Hippocampal formation (tissue), 2 donors: ENCODE measurements at places on chromosomes 16 and 17.

GRCh38 chr16:79805621-79806020 lies 205.1 kb upstream of the MAF start:
- no peak for DNase-seq

DNA sequence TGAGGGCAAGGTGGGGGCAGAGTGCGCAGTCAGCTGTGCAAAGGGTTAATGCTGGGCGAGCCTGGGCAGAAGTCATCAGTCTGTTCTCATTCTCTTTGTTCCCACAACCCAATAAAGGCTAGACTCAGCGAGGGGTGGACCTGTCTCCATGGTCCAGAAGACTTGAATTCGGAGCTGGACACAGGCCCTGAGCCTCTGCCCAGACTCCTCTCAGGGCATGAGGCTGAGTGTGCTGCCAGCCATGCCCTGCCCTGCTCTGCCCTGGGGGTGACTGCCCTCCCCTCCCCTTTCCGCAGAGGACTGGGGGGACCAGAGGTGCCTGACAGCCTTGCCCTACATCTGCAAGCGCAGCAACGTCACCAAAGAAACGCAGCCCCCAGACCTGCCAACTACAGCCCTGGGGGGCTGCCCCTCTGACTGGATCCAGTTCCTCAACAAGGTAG lies 54.5 kb downstream of the MRC2 start:
- peak; percentile 20 for DNase-seq

DNA sequence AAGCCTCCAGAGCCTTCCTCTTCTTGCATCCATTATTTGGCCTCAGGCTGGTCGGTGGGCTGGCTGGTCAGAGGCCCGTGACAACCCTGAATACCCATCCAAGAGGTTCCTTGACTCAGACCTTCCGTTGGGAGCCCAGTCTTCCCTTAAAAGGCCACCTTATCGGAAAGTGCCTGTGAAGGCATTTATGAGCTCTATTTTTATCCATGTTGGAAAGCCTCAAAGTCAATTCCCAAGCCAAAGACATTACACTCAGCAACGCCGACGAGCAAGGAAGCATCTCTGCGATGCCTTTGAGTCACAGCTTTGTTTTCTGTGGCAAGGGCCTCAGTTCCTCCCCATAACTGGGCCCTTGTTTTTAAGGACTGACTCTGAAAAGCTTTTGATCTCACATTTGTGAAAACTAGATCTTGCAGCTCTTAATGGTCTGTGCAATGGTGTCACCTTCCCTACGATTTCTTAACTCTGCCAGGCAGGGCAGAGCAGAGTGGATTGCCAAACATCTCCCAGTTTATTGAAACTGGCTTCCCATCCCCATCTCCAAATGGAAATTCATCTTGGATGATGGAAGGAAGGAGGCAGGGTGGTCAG lies 13.3 kb upstream of the SPOP start:
- DNase-seq, result no peak

DNA sequence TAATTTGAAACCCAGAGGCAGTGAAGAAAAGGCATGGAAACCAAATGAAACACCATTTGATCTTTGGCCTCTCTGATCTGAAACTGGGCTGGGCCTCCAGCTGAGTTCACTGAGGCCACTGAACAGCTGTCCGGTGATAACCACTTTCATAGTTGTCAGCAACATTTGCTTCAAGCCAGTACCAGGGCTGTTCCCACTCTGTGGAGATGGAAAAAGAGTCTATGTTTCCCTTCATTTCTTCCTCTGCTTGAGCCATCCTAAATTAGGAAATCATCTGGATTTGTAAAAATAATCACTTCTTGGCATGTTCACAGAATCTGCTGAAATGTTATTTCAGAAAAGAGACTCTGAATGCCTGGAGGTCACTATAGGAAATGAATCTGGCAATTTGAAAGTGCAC lies 119.3 kb downstream of the STX8 start:
- no peak for DNase-seq

DNA sequence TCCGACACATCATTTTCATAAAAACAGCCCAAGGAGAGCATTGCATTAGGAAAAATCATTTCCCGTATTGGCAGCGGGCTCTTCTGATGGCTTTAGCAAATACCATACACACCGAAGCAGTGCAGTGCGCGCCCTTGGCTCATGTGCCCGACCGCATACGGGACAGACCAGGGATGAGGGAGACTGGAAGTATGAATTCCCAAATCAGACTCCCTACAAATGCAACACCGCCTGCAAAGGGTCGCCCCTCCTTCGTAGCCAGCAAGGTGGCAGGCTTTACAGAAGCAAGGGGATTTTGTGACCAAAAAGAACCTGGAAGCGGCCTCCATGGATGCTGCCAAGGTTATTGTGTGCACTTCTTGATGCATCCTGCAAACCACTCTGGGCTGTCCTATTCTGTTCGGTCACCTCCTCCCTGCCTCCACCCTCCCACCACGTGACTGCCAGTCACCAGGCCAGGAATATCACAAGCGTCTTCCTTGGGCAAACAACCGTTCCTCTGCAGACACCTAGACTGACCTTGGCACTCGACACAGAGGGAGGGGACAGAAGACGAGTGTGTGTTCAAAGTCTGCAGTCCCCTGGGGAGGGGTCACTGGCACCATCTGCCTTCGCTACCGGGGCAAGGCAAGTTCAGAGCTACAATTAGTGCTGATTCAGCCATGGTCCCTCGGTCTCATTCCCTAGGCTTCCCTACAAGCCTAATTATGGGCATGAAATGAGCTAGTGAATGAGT lies 460.4 kb downstream of the SLC39A11 start:
- DNase-seq, result no peak

DNA sequence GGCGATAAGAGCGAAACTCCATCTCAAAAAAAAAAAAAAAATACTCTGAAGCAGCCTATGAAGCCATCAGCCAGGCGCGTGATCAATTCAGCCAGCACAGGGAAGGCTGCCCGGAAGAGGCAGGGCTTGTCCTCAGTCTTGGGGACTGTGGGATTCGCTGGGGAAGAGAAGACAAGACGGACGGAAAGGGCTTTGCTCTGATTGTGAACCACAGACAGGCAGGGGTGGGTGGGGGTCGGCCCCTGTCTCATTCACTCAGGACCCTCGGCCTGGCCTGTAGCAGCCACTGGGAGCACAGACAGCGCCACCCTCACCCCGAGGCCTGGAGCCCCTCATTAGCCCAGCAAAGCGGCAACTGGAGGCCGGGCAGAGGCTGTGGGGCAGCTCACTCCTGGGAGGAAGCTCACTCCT lies 37.2 kb downstream of the ABR start:
- DNase-seq, result no peak

GRCh38 chr16:72002619-72003018 lies 2.4 kb upstream of the PKD1L3 start:
- no peak for DNase-seq

GRCh38 chr17:75828076-75828400 lies 16.2 kb downstream of the UNC13D start:
- no peak for DNase-seq

- no peak for DNase-seq
Observed at GRCh38 chr17:14903854-14904253, 361.3 kb downstream of the PMP22 start.

DNA sequence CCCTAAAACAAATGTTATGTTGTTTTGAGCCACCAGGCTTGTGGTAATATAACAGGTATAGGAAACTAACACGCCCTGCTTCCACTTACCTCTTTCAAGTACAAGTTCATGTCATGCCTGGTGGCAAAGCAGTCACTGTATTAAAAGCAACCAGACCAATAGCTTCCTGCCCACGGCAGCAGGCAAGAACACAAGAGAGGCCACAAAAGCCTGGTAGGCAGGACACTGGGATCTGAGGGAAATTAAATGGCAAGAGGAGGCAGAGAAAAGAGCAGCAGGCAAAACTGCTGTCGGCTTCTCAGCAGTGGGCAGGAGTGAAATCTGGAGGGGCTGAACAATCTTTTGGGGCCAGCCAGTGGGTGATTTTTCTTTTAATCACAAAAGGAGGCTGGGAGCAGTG lies 2.2 kb downstream of the CYTH1 start:
- DNase-seq, result no peak

GRCh38 chr17:17151962-17152361 lies 54.2 kb downstream of the PLD6 start:
- DNase-seq, result peak; percentile 73

GRCh38 chr17:67021196-67021595 lies 23.2 kb upstream of the CACNG1 start:
- DNase-seq, result no peak

DNA sequence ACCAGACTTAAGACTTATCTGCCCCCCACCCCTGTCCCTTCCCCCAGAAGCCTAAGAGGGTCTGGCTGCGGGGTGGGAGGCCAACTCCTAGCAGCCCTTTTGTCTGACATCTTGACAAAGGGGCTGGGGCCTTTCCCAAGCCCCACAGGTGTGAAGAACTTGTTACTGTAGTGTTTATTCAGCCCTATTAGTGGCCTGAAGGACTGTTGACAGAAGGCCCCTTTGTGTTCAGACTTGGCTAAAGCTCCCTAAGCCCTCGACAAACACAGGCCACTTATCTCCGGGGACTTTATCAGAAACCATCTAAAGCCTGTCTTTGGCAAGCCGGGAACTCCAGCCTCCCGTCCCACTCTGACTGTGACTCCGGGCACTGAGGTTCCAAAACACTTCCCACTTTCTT lies 129.8 kb downstream of the NTN1 start:
- no peak for DNase-seq

DNA sequence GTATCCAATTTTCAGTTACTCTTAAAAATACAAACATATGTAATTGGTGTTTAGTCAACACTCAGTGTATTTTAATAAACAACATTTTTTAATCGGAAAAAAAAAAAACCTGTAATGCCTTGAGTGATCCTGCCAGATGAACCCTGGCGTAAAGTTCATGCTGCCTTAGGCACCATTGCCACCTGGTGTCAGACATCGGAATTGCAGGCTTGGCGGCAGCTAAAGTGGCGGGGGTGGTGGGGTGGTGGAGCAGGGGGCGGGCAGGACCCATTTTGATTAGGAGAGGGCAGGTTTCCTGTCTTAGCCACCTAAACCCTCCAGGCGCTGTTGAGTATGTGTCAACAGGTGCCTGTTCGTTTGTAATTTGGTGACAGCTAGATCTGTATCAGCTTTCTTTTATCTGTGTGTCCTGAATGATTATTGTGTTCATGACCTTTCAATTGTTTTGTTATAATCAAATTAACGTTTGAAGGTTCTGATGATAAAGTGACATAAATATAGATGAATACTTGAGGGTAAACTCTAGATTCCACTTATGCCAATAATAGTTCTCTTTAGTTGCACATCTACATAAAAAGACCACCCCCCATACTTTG lies 588.7 kb downstream of the CDH13 start:
- DNase-seq, result no peak

DNA sequence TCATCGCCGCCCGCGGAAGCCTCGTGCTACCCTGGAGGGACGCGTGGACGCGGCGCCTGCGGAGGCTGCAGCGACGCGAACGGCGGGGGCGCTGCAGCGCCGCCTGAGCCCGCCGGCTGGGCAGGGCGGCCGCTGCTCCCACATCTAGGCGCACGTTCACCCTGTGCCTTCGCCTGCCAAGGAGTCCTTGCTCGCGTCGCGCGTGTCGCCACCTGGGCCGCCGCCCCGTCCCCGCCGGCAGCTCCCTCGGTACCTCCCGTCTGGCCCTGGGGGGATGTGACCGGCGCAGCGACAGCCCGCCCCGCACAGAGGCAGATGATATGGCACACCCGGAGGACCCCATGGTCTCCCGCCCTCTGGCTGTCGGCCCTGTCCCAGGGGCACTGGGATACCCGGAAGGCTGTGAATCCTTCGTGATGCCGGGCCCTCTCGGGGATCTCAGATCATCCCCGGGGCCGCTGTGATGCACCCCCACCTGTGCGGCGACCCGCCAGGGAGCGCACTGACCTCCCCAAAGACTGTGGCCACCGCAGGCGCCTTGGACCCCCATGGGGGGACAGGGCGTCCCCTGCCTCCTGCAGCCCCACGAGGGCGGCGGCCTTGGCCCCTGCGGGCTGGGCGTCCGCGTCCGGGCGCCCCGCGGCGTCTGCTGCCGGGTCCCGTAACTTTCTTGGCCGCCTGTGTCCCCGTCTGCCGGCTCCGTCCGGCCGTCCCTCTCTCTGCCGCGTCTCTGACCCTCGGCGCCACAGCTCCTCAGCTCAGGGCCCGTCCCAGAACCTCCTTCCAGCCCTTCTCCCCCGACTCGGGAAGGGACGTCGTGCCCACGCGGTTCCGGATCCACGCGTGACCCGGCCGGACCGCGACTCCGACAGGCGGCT lies 689 bp upstream of the TBC1D24 start:
- peak; percentile 31 for DNase-seq

DNA sequence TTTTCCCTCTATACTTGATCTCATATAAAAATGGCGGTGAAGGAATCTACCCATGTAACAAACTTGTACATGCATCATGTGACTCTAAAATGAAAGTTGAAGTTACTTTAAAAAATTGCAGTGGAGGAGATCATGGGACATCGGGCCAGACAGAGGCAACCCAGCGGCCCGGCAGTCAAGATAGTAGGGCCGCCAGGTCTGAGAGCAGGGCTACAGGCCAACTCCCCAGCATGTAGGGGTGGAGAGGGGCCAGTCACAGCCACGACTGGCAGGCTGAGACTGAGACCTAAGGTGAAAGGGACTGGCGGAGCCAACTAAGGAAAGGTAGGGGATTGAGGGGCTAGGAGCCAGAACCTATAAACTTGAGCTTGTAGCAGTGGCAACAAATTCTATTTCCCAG lies 150.9 kb downstream of the MAP2K6 start:
- no peak for DNase-seq

- DNase-seq, result no peak
Observed at GRCh38 chr17:81494626-81495377, 17.8 kb downstream of the ACTG1 start.

- no peak for DNase-seq
Observed at GRCh38 chr17:78474614-78475146, 96.2 kb downstream of the PGS1 start.

GRCh38 chr17:78276098-78276887 lies 44.9 kb downstream of the TMEM235 start:
- DNase-seq, result no peak

- no peak for DNase-seq
Observed at GRCh38 chr16:27317320-27317719, 3.5 kb downstream of the IL4R start.

DNA sequence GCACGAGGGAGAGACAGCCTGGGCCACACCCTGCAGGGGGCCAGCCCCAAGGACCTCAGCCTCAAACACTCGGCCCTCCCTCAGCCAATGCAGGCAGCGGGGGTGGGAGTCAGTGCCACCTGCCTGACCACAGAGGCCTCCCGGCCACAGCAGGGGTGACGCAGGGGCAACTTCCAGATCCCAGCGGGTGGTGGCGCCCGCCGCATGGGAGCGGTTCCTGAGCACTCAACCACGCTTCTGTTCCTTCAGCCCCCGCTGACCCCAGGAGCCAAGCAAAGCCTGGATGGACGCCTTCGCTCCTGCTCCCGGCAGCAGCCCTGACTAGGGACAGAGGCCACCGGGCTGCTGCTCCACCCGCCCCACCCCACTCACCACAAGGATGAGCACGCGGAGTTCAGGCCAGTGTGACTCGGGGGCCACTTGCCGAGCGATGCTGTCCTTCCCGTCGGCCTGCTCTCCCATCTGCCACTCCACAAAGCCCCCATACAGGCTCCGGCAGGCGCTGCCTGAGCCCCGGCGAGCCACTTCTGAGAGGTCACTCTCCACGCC lies 5.0 kb upstream of the CYBA start:
- no peak for DNase-seq

- no peak for DNase-seq
Observed at GRCh38 chr16:88374736-88375135, 8.0 kb upstream of the ZNF469 start.
